Endothelial cell (in vitro differentiated cells): ENCODE measurements at places on chromosomes 12 and 14.

DNA sequence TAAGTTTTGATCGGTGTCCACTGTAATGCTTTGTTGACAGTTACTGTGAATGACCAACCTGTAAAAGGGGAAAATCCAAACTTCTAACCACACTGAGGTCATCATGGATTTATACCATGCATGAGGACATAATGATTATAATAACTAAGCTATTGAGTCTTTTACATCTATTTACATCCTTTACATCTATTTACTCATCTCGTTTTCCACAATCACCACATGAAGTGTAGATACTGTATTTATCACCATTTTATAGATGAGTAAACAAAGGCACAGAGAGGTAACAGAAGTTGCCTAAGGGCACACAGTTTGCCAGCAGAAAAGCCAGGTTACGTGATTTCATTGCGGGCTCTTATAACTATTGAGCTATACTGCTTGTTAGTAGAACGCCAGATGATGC, 27.9 kb upstream of the EID3 start:
- no peak for DNase-seq

- DNase-seq, result no peak
Observed at GRCh38 chr14:22564463-22564862, 24.6 kb downstream of the DAD1 start.

DNA sequence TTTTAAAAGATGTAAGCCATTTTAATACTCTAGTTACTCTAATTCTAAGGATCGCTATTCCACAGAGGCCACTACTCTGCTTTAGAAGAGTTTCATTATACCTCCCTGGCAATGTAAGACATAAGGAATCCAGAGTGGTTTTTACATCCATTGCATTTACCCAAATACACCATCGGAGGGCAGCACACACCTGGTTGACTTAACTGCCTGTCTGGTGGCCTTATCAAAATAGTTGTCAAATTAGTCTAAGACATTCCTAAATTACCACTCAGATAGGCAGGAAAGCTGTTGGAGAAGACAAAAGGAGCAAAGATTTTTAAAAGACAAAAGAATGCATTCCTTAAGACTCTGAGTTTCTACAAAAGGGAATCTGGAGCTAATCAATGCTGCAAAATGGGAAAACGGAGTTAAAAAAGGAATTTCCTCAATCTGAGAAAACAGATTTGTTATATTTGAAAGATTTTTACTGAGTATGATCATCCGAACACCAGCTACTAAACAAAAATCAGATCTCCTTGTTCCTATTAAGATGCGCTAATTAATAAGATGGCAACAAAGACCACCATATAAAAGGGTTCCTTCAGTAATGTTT, 33.8 kb upstream of the FGD4 start:
- peak; percentile 62 for DNase-seq

GRCh38 chr12:25135531-25136154, 59.3 kb downstream of the DNAI7 start:
- peak; percentile 49 for DNase-seq

DNA sequence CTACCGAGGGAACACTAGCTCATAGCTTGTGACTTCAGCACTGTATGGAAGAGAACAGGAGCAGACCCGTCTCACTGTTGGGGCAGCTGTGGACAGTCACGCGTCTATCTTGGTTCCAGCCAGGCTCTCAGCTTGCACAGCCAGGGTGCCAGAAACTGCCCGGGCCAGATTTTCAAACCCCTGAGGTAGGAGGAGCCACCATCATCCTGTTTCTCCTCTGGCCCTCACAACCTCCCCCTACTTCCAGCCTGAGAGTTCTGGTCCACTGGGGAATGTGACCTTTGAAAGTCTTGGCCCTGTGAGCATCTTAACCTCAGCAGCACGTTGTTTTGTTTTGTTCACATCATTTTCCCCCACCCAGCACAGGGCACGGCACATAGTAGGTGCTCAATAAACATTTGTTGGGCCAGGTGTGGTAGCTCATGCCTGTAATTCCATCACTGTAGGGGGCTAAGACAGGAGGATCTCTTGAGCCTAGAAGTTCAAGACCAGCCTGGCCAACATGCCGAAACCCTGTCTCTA, 50.4 kb downstream of the PSMA6 start:
- DNase-seq, result no peak

DNA sequence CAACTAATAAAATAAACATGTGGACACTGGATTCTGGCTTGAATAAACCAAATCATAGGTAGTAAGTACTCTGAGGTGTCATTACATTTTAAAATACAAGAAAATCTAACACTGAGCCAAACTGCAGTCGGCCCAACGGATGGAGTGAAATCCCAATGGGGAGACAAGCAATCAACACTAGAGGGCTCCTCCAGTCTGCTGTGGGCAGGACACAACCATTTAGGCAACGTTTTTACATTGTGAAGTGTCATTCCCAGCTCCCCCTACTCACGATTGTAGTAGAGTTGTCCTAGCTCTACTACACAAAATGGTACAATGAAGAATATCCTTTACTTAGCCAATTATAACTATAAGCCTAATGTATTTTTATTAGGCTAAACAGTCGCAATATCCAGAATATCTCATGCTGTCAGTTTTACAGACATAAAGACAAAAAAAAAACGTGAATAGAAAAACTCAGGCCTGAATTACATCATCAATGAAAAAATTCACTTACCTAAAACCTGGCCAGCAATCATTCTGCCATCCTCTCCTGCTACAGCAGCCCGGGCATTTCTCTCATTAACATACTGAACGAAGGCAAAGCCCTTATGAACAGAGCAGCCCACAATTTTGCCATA, 35.7 kb downstream of the HNRNPC start:
- peak; percentile 15 for DNase-seq

- no peak for DNase-seq
Observed at GRCh38 chr14:32509632-32510187, 180.6 kb downstream of the AKAP6 start.

DNA sequence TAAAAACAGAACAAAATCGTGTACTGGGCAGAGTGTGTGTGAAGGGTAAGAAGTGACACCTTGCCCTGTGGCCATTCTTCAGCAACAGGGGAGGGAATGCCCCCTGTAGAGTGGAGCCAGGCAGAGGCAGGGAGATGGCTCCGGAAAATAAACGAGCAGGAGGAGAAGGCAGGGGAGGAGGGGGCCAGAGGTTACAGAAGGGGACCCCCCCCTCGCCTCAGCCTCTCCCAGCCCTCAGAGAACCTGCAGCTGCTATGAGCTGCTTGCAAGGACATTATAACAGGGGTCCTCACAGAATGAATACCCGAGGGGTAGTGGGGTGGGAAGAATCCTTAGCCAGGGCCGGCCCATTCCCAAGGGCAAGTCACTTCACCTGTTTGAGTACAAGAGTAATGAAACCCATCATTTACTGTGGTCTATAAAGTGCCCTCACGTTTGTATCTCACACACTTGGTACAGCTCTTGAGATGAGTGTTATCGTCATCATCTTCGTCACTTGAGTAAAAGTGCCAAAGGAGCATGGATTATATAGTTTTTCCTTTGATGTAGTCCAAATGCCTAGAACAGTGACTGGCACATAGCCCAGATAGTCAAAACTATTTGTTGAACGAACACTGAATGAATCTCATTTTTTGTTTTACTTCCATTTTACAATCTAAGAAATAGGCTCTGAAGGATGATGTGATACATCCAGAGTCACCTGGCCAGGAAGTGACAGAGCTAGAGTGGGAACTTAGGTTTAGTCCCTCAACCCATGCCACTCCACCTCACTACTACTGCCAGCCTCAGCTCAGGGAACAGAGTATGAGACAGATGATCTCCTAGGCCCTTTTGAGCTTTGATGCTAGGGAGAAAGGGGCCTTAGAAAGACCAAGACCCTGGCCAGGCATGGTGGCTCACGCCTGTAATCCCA, 14.5 kb downstream of the SCNN1A start:
- DNase-seq, result no peak

- no peak for DNase-seq
Observed at GRCh38 chr14:20455355-20456300, 602 bp downstream of the APEX1 start.

DNA sequence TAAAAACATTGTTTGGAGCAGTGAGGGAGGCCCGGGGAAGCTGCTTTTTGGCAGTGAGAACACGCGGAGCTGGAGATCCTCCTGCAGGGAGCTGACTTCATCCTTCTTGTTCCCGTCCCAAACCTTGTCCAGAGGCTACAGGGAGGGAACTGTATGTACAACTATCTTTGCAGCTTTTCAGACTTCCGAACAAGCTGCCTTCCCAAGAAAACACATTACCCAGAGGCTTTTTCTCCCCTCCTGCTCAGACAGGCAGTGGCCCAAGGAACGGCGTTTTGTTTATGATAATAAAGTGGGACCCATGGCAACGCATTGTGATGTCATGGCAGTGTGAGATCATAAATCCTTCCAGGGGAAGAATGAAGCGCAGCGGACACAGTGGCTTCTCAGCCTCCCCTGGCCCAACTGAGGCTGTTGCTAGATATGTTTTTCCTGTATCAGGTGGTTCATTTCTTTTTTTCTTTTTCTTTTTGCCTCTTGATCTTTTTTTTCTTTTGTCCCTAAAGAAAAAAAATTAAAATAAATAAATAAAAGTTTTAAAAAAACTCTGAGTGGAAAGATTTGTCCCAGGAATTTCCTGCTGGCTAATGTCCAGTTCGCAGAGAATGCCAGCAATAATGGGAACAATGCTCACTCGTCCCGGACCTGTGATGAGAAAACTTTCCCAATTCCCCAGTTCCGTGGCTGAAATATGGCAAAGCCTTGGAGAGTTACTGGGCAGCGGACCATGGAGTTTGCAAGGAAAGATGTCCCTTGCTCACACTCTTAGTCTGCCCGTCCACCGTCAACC, 103.4 kb upstream of the MAP1LC3B2 start:
- DNase-seq, result peak; percentile 67

GRCh38 chr12:105920161-105920684, 218.5 kb downstream of the NUAK1 start:
- no peak for DNase-seq

GRCh38 chr12:2650261-2651067, 144.3 kb upstream of the FKBP4 start:
- DNase-seq, result no peak

DNA sequence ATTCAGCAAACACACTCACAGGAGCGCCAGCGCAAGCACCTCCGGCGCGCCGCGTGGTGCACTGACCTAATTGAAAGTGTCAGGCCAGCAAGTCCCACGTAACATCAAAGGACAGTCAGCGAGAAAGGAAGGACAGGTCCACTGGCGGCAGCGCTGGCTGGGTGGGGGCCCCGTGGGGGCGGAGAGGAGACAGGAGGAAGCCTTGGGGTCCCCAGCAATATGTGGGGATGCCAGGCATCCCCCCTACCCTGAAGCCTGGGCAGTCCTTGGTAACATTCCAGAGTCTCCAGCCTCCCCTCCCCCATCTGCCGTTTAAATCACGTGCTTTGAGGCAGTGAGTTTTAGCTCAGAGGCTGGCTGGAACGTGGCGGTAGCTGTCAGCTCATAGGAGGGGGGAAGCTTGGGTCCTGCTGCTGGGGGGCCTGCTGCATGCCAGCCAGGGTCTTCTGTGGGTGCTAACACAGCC, 159.2 kb downstream of the CALM1 start:
- DNase-seq, result peak; percentile 24

GRCh38 chr12:67546746-67547145, 101.8 kb upstream of the DYRK2 start:
- DNase-seq, result no peak

GRCh38 chr12:15782667-15783066, 6.5 kb downstream of the EPS8 start:
- no peak for DNase-seq

- DNase-seq, result no peak
Observed at GRCh38 chr14:87063181-87063580, 929.8 kb downstream of the GALC start.

DNA sequence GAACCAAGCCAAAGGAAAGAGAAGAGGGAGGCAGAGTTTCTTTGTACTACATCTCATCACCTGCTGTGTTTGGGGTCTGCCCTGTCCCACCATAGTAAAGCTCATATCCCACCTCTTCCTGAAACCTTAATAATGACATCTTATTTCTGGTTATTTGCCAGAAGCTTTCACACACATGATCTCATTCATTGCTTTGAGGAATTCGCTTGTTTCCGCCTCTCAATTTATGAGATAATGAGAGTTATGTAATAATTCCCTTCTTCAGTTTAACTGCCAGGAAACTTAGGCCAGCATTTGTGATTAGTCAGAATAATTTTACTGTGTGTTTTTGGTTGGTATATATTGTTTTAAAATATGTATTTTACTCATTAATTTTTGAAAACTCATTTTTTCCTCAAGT, 205.2 kb downstream of the CACNA1C start:
- DNase-seq, result no peak

GRCh38 chr14:65838565-65838964, 426.0 kb downstream of the FUT8 start:
- no peak for DNase-seq

DNA sequence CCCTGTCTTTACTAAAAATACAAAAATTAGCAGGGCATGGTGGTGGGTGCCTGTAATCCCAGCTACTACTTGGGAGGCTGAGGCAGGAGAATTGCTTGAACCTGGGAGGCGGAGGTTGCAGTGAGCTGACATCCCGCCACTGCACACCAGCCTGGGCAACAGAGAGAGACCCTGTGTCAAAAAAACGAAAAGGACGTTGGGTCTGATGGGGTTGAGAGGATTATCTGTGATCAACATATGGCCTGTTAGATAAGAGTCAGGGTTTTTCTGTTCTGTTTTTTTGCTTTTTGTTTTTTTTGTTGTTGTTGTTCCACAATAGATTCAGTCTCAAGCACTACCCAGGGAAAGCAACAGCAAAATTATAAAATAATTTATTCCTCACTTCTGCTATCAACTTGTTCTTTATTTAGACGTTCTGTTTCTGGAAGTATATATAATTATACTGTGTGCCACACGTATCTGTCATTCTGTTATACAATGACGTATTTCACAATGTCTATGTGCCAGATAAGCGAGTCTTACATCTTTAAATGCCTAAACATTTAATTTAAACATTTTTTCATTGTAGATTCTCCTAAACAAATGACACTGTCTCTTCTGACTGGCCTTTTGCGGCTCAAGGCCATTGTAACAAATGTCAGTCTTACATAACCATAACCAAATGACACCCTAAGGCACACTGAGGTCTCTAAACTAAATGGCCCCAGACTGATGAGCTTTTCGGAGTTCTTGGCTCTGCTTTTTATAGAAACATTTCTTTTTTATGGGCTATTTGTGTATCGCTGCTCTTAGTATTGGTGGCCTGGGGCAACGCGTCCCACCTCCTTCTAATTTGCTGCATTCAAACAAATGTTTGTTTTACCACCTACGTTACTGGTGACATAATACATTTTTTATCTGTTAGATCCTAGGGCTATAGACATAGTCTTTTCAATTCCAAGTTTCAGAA, 7.2 kb upstream of the P2RX4 start:
- DNase-seq, result no peak

- DNase-seq, result no peak
Observed at GRCh38 chr14:99758121-99758821, 34.9 kb upstream of the EML1 start.
